Substantia nigra (tissue), 51 donors: ENCODE measurements at places on chromosomes 7 and 10.

- no peak for DNase-seq
These were observed 982.2 kb downstream of the REEP3 start for GRCh38 chr10:64503429-64503828.

GRCh38 chr7:76155938-76156337, 45.8 kb upstream of the SRRM3 start:
- no peak for DNase-seq

DNA sequence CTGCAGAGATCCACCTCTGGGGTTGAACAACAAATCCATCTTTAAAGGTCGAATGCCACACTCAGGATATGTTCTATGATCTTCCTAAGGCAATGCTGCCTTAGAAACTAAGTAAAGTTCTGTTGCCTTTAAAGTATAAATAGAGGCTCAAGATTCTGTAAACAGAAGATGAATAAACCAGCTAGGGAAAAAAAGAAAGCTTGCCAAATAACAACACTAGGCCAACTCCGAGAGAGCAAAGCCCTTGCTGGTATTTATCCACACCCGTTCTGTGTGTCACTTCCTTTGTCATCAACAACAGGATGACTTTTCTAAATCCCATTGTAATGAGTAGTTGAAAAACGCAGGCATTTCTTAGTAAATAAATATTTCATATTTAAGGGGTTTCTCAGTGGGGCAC, 330.0 kb upstream of the GLI3 start:
- DNase-seq: no peak

DNA sequence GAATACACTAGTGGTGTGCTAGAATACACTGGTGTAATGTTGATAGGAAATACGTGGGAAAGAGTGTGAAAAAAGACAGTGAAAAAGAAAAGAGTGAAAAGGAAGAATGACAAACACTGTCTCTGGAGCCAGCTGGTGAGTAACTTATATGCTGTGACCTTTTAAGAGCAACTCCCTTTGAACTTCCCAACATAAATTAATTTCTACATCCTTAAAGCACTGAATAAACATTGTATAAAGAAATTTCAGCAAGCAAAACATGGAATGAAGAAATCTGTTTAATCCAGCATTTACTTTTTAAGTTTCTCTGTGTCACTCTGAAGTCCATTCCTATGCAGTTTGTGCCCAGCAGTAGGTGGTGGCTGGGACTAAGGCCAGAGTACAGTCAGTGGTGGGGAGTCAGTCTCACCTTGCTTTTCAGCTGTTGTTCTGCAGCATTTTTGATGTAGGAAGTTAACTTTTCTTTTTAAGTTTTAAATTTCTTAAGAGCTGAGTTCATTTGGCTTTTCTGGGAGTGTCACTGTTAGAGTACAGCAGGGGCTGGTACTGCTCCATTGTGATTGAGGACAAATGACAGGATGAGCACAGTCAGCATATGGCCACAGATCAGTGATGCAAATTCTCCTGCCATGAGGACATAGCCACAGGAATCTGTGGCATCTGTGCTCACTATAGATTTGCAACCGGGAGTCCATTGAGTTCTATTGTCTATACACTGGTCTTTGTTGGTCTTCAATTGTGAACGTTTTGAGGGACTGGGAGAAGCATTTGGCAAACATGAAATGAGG, 321.8 kb downstream of the ZNF248 start:
- no peak for DNase-seq

- DNase-seq: no peak
These were observed 64.4 kb downstream of the SAMD9 start for GRCh38 chr7:93053209-93053948.

- DNase-seq: no peak
These were observed 87.4 kb downstream of the ZNF467 start for GRCh38 chr7:149686011-149686410.

DNA sequence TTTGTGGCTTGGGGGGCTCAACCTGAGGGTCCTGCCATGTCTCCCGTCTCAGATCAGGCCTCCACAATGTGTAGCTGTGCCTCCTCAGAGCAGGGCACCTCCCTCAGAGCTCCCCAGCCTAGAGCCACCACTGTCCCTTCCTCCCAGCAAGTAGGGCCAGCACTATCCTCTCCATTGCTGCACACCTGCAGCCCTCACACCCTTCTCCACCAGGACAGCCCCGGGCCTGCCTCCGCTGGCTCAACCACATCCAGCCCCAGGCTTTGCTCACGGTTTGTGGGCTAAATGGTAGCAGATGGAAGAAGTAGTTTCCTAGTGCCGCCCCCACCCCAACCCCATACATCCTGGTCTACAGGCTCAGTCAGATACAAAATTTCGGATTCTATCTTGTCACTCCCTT, 10.1 kb downstream of the NFKB2 start:
- no peak for DNase-seq

GRCh38 chr10:66837335-66837734, 88.5 kb upstream of the LRRTM3 start:
- DNase-seq: no peak

GRCh38 chr10:11009471-11010308, 8.0 kb upstream of the CELF2 start:
- no peak for DNase-seq

DNA sequence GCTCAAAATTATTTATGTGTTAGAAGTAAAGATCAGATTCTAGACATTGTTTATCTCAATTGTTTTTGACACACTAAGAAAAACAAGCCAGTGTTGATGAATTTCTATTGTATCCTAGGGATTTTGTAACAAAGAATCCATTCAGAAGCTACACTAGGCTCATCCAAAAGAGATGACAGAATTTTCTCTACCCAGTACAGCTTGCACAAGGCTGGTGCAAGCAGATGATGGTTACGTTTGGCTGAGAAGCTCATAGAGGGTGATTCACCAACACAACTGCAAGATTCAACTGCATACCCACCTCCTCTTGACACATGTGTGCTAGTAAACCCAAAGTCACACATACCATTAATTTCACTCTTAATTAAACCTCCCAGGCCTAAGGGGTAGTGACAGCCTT, 20.8 kb downstream of the GRM3 start:
- peak; percentile 2 for DNase-seq

DNA sequence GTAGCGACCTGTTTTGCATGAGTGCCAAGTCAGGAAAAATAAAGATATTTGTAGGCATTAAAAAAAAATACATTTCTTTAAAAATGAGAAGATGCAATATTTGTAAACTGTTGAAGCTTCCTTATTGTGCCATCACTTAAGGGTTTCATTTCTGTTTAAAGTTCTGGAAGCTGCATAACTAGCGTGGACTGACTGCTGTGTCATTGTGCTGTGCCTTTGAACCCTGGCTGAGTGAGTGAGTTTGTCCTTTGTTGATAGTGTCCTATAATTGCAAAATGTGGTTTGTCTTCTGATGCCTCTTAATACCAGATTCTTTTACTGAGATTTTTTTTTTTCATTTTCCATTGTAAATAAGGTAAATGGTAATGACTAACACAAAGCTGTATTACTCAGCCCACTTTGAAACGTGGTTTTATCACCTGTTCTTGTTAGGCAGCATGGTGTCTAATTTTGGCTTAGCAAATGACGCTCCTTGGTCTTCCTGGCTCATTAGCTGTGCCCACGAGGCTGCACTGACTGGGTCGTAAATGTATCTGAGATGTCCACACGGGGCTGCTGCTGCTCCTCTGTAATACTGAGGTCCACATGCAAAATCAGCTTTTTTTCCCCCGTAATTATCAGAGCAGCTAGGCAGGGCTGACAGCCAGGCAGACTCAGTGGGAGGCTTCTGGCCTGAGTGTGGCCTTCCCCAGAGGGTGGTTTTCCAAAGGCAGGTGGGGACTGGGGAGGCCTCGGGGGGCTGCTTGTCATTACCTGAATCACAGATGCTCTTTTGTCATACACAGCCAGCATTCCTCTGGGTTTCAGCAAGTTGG, 14.8 kb downstream of the ZSCAN25 start:
- no peak for DNase-seq

GRCh38 chr10:88670497-88670896, 6.3 kb downstream of the LIPF start:
- no peak for DNase-seq

DNA sequence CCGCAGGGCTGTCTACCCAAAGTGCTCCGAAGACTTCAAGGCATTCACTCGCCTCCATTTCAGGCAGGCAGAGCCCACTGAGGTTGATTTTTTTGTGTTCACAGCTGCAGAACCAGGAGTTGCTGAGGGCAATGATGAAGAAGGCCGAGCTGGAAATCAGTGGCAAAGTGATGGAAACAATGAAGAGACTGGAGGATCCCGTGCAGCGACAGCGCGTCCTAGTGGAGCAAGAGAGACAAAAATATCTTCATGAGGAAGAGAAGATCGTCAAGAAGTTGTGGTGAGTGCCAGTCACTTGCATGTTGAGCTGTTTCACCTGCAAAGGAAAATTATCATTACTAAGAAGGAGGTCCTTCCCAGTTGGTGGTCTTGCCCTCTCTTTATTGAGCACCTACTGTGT, 210.5 kb downstream of the ARHGAP21 start:
- no peak for DNase-seq

- no peak for DNase-seq
These were observed 106.4 kb upstream of the FAM133B start for GRCh38 chr7:92696584-92696983.

DNA sequence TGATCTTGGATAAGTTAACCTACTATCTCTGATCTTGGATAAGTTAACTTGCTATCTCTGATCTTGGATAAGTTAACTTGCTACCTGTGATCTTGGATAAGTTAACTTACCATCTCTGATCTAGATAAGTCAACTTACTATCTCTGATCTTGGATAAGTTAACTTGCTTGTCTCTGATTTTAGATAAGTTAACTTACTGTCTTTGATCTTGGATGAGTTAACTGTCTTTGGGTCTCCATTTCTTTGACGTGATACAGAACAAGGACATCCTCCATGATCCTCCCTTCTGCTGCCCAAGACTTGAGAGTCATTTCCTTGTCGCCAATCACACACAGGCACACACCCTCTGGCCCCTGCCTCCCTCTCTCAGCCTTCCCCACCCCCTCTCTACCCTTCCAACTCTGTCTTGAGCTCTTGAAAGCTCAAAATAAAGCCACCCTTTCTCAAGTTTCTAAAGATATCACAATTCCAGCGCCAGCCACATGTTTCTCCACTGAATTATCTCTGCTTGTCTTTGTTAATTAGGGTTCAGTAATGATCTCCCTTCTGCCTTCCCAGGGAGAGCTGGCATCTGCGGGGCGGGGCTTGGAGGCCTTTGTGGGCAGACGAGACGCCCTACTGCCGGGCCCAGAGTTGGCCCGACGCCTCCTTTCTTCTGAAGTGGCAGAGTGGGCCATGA, 85.1 kb upstream of the GTF2I start:
- peak; percentile 3 for DNase-seq

DNA sequence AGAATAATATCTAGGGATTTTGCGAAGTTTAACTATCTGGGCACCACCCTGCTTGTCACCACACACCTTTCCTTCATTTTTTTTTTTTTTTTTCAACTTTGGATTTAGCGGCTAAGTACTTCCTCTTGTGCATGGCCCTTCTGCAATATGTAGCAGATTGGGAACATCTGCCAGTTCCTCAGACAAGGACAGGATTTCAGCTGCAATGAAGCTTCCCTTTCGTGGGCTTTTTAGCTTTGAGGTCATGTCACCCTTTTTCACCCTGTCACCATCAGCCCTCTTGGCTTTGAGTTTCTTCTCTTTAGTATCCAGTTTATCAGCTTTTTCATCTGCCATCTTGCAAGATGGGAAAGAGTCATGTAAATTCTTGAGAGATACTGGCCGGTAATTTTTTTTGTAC, 81.6 kb upstream of the ETV1 start:
- DNase-seq: no peak

DNA sequence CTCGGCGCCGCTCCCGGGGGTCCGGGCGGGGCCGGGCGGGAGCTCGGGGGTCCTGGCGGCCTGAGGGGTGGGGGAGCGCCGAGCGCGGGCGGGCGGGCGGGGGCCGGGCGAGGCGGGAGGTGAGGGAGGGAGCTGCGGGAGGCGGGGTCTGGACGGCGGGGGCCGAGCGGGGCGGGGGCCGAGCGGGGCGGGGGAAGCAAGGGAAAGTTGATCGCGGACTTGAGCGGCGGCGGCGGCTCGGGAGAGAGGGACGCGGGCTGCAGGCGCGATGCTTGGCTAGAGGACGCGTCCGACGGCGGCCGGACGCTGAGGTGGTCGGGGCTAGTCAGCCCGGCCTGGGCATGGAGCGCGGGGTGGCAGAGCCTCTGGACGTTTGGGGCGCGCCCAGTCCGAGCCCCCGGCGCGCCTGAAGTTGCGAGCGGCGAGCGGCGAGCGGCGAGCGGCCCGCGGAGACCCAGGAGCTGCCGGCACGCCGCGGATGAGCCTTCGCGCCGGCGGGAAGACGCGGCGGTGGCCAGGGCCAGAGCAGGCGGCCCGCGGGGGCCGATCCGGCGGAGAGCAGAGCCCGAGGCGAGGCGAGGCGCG, at the start of gene CDH23:
TSS of gene CDH23 (plus strand) at position 210 of the 585 bp plus-strand sequence. CDS start 42,912 bp downstream, outside the sequence.
- DNase-seq: no peak

- DNase-seq: no peak
These were observed 176.0 kb upstream of the KCND2 start for GRCh38 chr7:120097020-120097419.

DNA sequence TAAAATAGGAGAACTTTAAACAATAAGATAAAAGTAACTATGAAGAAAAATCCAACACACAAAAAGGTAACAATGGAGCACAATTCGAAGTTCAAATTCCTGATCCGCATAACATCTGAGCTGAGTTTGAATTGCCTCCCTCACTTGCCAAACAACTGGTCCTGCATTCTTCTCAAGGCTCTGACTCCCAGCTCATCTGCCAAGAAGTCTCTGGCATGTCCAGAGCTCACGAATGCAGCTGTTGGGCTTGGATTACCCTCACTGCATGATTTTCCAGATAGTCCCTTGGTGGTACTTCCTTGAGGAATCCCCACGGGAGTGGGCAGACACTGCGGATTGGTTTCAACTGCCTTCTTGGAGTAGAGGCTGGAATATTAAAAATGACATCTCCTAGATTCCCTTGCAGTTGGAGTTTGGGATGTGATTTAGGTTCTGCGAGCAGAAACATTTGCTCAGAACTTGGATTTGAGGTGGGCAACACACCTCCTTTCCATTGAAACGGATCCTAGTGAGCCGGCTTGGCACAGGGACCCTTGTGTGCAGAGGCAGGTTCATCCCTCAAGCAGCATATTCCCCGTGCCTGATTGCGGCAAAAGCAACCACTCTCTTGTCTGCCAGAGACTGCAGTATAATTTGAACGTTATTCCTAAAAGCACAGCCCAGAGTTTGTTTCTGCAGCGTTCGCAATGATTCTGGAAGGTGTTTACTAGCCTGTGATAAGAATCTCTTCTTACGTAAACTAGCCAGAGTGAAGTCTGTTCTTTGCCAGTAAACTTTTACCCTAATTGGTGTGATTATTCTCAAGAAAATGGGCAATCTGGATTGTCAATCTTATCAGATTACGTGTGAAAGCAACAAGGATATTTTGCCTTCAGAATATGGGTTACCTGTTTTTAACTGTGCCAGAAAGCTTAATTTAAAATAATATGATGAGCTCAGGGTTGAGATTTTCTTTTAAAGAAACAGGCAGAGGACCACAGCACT, 23.4 kb upstream of the PRKCQ start:
- DNase-seq: no peak

GRCh38 chr10:12484941-12485805, 135.8 kb downstream of the CAMK1D start:
- no peak for DNase-seq
